Muscle of leg (tissue), 16 donors: ENCODE measurements at places on chromosomes 1 and 21. TPM values are rescaled to one million over a fixed set of nuclear protein-coding genes. Genes with fewer than 3 reads are reported as not detected.
A peak's percentile ranks its signal among the peaks of the same experiment; 100 is the strongest.

GRHL3 gene
- total RNA-seq: 0.09 TPM

ASTN1 gene
- 7.8 TPM for total RNA-seq

LRRC7 gene
- total RNA-seq: 9.2 TPM

TNNI3K gene
- total RNA-seq: 2.2 TPM

PDC gene
- total RNA-seq: not detected

ADAMTS5 gene
- 13.0 TPM for total RNA-seq

NID1 gene
- 92.3 TPM for total RNA-seq

ZNF593OS gene
- 0.31 TPM for total RNA-seq

TOMM20 gene
- total RNA-seq: 83.3 TPM

SYT6 gene
- 0.40 TPM for total RNA-seq

ZZZ3 gene
- 56.8 TPM for total RNA-seq

MRPS15 gene
- total RNA-seq: 44.6 TPM

GRCh38 chr21:45855248-45855811 is 126.2 kb upstream of the COL6A1 start:
- no peak for DNase-seq

GRCh38 chr1:42940851-42941639 is 17.6 kb downstream of the SLC2A1 start:
- peak; percentile 54 for DNase-seq

- peak; percentile 33 for DNase-seq
Measured at GRCh38 chr1:215458104-215458503, 109.0 kb upstream of the KCTD3 start.

DNA sequence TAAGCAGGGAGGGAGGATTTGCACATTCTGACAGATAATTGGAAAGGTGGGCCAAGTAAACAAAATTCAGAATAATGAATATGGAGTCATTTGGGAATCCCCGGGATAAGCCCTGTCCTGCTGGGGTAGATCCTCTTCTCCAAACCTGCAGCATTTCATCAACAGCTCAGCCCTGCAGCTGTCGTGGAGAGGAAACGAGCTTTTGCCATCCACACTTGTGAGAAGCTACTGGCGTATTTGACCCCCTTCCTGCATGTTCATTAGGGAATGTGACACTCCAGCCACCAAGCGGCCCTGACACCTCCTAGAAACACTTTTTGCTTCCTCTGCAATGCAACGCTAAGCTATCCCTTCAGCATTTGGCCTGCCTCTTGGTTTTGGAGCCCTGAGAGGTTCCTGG is 8.0 kb upstream of the LEFTY2 start:
- no peak for DNase-seq

DNA sequence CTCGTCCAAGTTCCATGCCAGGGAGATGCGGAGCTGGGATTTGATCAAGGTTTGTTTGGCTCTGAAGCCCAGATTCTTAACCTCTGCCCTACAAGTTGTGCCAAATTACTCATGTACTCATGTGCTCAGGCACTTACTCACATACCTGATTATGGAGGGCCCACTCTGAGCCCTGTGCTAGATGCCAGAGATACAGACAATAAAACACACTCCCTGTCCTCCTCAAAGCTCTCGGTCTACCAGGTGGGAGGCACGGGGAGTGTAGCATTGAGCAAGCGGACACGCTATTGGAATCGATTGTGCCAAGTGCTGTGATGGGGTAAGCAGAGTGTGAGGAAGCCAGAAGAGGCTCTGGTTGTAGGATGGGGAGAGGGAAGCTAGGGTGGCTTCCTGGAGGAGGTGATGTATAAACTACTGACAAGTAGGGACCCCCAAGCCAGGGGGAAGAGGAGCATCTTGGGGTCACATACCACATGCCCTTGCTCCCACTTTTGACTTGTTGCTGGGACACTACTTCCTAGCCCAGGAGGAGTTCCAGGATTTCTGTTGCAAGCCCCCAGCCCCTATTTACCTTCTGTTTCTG is 49.8 kb upstream of the IFNLR1 start:
- no peak for DNase-seq

- no peak for DNase-seq
Measured at GRCh38 chr1:160860840-160861505, 1.7 kb downstream of the CD244 start.

- DNase-seq: no peak
Measured at GRCh38 chr21:36732217-36732616, 33.3 kb downstream of the SIM2 start.

- peak; percentile 24 for DNase-seq
Measured at GRCh38 chr1:90187323-90187585, 192.3 kb downstream of the ZNF326 start.

GRCh38 chr1:169060919-169061639 is 45.4 kb upstream of the ATP1B1 start:
- DNase-seq: peak; percentile 93

DNA sequence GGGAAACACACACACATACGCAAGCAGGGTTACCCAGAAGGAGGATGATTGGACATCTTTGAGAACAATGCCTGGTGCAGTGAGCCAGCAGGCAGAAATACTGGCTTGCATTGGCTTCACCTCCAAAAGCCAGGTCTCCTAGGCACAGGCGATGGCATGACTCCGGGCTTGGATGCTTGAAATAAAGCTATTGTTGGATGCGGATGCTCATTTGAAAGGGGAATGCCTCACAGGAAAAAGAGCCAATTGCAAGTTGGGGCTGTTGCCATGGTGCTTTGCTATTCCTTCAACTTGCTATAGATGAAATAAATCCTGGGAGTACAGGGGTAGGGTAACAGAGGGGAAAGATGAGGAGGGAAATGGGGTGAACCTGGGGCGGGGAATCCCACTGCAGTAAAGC is 180.7 kb upstream of the SGIP1 start:
- peak; percentile 72 for DNase-seq

- peak; percentile 90 for DNase-seq
Measured at GRCh38 chr1:78176448-78176847, 130.7 kb downstream of the GIPC2 start.

- no peak for DNase-seq
Measured at GRCh38 chr21:45572783-45573451, 30.7 kb upstream of the SLC19A1 start.

DNA sequence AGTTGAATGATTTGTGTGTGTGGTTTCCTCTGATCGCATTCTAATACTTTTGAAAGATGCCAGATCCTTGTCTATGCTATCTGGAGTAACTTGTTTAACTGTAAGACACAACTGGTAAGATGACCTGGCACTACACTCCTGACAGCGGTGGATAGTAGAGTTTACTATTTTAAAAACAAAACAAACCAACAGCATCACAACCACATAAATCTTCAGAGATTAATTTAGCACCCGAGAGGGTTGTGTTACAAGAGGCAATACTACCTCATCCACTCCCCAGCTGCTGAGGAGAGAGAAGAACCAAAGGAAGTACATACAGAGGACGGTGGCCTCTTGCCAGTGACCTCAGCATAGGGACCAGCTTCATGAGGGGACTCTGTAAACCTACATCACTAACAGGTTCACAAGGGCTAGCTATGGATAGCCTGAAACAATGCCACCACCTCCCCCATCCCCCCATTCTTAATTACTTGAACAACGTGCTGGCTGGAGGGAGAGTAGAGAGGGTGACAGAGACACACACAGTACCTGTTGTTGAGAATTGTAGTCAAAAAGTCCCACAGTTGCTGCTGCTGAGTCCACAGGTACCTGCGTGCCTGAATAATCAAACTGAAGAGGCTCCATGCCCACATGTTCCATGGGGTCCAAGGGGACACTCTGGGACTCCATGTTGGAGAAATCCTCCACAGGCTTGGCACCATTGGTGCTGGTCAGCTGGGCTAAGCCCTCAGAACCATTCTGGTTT is 73.5 kb downstream of the PUM1 start:
- peak; percentile 40 for DNase-seq

GRCh38 chr1:68119445-68119844 is 69.0 kb upstream of the DIRAS3 start:
- DNase-seq: no peak

DNA sequence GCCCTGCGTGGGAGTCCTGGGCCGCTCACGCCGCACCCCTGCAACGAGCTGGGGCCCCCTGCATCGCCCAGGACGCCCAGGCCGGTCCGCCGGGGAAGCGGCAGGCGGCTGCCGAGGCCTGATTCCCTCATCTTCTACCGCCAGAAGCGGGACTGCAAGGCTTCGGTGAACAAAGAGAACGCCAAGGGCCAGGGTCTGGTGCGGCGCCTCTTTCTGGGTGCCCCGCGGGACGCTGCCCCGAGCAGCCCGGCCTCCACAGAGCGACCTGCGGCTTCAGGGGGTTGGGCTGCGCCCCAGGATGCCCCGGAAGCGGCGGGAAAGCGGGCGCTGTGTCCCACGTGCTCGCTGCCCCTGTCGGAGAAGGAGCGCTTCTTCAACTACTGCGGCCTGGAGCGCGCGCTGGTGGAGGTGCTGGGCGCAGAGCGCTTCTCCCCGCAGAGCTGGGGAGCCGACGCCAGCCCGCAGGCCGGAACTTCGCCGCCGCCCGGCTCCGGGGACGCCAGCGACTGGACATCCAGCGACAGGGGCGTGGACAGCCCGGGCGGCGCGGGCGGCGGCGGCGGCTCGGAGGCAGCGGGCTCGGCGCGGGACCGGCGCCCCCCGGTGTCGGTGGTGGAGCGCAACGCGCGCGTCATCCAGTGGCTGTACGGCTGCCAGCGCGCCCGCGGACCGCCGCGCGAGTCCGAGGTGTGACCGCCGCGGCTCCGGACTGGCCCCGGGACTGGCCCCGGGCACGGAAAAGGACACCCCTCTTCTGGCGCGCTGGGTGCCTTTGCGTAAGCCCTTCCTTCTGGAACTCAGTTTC is 2.7 kb downstream of the FAM110D start:
- DNase-seq: peak; percentile 69

DNA sequence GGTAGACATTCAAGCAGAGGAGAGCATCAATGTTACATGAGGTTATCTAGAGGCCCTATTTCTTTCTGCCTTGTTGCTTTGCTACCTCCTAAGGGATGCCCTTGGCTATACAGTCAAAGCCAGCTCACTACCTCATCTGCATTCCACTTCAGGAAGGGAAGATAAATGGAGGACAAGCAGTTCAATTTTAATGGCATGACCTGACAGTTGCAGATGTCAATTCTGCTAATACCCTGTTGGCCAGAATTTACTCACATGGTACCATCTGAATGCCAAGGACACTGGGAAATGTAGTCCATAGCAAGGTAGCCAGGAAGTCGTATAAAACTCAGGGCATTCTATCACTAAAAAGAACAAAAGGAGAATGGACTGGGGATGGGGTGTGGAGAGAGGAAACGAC is 31.5 kb downstream of the PALMD start:
- DNase-seq: peak; percentile 32

DNA sequence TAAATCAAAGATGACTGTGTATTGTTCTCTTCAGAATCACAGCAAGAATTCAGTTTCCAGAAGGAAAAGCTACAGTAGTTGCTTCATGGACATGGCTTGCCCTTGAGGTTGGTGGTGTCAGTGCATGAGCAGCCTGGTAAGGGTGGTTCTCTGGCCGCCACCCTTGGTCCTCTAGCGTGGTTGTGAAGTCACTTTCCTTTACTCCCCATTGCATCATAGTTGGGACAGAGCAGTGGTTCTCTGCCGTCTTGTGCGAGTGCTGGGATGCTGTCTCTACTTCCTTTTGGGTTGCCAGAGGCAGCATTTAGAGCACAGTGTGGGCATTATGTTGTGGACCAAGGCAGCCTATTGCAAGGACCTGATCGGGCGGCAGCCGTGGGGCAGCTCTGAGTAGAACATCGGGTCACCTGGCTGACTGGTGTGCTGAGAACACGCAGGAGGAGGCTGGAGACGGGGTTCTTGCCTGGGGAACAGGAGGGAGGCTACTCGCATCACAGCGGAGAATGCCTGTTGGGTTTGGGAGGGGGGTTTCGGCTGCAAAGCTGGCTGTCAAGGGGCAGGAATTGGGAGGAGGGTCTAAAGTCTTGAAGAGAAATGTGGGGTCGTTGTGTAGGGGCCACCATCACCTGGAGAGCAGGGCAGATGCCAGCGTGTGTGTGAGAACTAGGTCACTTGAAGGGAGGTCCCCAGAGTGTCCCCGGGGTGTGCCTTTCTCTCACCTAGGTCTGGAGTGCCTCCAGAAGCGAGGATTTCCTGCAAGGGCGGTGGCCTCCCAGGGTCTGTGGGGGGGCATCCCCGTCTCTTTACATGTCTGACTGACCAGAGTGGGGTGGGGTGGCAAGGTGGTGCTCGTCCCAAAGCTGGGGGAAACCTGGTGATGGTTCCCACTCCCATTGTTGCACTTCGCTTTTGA is 6.3 kb downstream of the ARF1 start:
- DNase-seq: no peak

DNA sequence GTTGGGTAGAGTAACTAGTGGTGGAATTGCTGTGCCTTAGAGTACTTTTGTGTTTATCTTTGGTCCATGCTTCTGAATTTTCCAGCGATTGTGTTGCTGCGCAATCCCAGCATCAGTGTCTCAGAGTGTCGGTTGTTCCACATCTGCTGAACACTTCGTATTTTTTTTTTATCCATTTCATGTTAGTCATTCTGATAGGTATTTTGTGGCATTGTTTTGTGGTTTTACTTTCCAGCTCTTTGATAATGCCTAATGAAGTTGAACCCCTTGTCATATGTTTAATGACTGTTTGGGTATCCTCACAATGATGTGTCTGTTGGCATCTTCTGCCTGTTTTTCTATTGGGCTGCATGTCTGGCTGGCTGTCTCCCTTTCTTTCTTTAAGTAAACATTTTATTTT is 13.6 kb downstream of the TUFT1 start:
- no peak for DNase-seq

DNA sequence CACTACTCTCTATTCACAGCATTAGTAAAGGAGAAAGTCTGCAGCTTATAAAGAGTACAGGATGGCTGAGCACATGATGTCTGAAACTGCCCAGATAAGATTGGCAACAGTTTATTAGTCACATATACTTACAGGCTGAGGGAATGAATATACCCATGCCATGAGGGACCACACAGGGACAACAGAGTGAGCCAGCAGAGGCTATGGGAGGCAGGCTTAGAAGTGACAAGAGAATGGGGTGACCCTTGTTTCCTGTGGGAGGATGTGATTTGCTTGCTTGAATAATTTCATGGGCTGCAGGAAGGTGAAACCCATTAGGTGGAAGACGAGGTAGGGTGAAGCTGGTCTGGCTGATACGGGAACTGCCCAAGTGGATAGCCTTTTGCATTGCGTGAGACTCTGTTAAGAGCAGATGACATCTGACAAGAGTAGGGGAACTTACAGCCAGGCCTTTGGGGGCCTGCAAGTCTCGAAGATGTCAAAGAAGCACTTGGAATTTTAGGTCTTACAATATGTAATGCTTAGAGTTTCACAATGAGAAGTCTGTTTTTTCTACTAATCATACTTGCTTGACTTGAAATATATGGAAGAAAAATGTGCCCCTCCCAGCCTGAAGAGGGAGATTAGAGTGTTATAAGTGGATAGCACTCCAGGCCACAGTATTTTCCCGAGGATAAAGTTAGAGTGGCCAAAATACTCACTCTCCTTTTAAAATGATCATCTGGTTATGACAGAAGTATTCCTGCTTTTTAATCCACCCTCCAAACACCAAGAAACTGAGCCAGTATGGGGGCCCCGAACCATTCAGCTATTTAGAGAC is 34.6 kb upstream of the TNFSF4 start:
- no peak for DNase-seq

- no peak for DNase-seq
Measured at GRCh38 chr1:160097151-160097910, 1.1 kb downstream of the IGSF8 start.
